ENCODE measurements at places on chromosomes 1 and 21.

DNA sequence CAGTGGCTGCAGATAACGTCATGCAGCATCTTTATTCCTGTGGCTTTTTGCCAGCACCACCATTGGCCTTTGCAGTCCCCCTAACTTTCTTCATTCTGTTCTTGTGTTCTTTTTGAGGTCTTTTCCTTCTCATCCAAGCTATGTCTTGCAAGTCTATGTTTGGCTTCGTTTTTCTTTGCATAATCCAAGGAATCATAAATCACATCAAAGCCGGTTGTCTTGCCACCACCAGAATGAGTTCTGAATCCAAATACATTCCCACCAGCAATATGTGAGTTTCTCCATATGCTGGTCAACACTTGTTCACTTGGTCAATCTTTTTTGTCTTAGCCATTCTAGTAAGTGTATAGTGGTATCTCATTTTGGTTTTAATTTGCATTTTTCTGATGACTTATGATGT lies 70.6 kb upstream of the AK4 start:
- DNase-seq = no peak

DNA sequence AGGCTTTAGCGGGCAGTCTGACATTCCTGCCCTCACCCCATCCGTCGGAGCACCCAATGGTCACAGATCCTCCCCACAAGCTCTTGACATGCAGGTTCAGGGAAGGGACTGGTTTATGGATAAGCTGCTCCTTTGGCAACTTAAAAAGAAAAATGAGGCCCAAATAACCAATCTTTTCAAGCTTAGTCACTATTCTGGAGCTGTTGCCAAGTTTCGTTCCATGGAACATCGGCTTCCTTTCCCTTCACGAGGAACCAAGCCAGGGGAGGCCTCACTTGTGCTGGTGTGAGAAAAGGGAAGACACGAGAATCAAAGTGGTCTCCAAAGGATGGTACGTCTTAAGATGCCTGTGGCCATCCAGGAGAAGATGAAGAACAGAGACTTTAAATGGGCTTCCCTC lies 46.1 kb upstream of the LPAR3 start:
- DNase-seq = no peak

DNA sequence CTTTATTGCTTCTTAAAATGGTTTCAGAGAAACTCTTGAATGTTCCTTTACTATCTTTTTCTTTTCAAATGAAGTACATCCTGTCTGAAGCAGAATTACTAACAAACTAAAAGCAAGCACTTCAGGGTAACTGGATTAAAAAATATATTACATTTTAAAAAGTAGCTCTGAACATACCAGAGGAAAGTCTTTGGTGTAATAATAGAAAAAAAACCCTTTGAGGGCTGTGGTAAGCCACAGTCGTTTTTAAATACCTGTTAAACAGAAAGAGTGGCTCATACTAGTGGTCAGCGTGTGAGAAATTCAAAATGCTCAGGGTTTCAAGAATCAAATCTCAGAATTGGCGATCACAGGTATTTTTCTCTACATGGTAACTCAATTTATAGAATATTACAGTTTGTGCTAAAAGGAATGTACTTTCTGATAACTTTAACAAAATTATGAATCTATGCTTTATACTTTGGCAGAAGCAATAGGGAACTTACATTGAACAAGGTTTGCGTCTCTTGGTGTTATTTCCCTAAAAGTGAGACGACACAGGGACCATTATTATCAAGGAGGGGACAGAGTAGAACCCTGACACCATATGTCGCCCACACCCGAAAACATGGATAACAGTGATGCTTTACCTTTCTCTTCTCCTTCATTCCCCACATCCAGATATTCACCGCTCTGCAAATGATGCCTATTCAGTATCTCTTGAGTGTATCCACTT lies 97.0 kb upstream of the DPH5 start:
- DNase-seq = no peak

DNA sequence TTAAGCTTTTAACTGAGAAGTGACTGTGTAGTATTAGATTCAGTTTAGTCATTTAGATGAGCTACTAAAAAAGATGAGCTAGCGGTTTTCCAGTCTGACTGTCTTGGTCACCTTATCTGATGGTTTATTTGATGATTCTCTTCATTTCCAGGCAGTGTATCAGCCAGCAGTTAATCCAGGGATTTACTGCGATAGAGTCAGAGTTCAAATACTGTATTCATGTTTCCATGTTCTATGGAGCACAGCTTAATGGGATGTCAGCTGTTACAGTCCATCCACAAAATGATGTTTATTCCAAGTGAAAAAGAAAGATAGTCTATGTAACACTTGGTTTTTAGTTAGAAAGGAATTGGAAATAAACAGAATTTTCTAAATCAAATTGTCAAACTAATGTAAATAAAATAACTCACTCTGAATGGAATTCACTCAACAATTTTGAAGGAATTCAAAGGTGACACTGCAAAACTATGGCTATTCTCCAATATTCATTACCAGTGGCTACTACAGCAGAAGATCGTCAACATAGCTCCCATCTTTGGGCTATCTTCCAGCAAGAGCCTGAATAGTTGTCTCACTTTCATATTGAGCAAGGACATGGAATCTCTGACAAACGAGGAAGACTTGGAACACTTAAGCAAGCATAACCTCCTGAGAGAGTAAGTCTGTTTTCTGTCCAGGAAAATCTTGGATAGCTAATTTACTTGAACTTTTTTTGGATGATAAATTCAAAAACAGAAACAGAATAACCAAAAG lies 54.6 kb upstream of the DPT start:
- DNase-seq = no peak

DNA sequence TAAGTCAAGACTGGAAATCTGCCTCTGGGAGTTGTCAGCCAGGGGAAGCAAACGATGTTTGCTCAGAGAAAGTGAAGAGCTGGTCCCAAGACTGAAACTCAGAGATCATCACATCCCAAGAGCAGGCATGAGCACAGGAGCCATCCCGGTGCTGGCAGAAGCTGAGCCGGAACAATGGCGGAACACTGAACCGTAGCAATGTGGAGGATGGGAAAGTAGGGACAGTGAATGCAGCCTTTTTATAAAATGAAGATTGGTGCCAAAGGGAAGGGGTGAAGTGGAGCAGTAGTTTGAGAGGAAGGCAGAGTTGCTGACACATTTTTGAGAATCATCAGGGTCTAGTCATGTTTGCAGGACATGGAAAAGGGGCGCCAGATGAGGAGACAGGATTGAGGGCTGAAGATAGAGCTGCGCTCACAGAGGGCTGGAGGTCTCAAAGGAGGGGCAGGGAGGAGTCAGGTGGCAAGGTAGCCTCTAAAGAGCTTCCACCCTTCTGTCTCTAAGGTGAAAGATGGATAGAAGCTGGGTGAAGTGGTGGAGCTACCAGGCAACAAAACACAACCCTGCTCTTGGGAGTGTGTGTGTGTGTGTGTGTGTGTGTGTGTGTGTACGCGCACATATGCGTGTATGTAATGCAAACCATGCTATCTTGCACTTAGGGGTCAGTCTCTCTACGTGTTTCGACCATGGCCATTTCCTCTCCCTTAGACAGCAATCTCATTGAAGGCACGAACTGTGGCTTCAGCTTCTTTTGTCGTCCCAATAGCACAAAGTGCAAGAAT lies 94.3 kb upstream of the IRF2BP2 start:
- no peak for DNase-seq

GRCh38 chr21:34594566-34595234 lies 20.2 kb downstream of the RCAN1 start:
- no peak for DNase-seq

DNA sequence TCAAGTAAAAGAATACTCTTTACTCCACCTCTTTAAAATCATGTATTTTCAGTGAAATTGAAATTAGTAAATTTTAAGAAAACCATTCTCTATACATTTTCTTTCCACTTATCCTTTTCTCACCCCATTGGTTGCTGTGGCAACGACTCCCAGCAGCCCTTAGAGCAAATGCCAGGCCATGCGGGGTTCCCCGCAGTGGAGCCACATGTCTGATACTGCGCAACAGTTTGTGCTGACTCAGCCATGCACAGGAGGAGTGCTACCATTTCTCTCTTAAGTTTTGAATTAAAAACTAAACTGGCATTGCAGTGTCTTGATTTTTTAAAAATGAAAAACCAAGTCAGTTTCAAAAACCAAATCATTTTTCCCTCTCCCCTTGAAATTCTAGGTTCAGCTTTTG lies 214.1 kb upstream of the L1TD1 start:
- DNase-seq = no peak

- no peak for DNase-seq
Observed at GRCh38 chr1:9586147-9586766, 2.5 kb upstream of the TMEM201 start.

GRCh38 chr1:18548643-18549042 lies 67.9 kb downstream of the KLHDC7A start:
- no peak for DNase-seq

GRCh38 chr21:20999659-21000058 lies 1.4 kb downstream of the NCAM2 start:
- DNase-seq = peak; percentile 55

DNA sequence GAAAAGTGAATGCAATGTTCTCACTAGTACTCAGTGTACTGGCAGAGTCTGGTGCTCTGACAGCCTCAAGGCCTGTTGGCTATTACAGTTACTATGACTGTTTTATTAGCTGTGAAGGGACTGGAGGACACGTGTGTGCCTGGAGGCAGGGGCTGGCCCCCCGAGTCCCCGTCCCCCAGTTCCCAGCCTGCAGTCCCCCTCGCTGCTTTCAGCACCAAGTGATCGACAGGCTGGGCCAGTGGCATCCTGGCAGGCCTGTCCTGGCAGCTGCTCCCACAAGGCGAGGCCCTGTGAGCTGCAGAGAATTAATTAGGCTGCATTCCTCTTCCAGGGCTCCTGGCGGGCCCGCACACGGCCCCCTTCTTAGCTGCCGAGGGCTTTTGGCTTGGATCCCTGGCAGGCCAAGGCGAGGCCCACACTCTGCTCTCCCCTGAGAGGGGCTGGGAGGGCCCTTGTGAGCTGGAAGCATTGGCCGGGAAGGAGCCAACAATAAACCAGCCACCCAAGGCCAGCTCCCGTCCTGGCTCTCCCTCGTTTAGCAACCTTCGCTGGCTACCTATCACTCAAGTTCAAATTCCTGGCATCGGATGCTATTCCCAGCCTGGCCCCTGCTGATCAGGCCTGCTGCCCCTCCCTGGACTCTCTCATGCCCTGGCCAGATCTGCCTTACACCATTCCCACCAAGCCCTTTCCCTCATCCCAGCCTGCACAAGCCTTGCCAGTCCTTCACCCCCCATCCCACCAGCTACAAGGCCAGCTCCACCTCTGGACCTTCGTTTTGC lies 9.8 kb downstream of the EDN2 start:
- DNase-seq = no peak

DNA sequence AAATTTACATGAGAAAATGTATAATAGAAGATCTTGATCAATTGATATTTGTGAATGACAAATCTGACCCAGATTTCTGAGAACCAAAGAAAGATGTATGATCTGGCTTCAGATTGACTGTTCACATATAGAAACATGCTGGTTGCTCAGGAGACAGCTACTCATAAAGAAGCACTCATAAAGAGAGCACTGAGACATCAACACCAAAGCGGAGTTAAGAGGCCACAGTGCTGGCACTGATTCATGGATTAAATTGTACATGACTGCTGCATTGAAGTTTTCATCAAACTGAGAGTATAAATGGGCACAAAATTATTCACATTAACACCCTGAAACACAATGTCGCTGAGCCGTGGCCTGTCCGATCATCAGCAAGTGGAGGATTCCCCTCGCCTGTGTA lies 46.2 kb downstream of the SH3GLB1 start:
- DNase-seq = no peak

GRCh38 chr1:211359876-211360275 lies 33.2 kb downstream of the TRAF5 start:
- no peak for DNase-seq

DNA sequence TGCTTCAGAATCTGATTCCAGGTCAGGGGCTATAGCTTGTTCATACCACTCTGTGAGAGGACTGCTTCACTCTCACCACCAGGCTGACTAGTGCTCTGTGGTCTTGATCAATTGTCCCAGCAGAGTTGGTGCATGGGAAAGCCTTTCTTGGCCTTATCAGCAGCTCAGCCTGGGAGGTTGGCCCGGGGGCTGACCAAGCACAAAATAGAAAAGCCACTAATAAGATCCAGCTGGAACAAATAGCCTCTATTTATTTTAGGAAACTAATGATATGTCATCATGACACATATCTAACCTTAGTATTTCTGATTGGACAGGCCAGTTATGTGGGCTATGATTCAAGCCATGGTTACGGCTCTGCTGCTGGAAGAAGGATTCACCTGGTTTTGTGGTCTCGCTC lies 134.2 kb downstream of the GDAP2 start:
- no peak for DNase-seq

DNA sequence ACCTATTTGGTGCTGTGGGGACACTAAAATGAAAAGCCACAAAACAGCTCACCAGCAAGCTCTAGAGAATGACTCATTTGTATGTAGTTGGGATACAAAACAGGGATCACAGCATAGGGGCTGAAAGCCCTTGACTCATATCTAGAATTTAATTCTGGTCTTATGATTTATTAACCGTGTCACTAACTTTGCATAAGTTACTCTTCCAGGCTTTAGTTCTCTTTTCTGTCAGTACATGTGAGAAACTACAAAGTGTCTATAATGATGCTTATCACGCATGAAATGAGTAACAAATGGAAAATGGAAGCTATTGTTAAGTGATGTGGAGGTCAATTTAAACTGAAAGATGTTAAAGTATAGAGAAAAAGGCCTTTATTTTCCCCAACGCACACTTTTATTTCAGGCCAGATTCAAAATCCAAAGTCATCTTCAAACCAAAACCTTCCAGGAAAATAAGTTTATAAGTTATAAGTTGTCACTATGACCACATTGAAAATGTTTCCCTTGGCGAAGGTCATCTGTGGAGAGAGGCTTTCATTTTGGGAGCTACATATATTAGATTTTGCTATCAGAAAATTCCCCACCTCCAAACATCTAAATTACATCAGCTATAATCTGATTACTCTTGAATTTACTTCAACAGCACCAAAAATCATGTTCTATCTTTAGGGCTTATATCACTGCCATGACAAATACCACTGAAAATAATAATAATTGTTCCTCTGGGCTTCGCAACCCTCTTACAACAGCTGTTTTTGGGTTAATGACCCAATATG lies 430.5 kb downstream of the MRPL39 start:
- DNase-seq = peak; percentile 84

DNA sequence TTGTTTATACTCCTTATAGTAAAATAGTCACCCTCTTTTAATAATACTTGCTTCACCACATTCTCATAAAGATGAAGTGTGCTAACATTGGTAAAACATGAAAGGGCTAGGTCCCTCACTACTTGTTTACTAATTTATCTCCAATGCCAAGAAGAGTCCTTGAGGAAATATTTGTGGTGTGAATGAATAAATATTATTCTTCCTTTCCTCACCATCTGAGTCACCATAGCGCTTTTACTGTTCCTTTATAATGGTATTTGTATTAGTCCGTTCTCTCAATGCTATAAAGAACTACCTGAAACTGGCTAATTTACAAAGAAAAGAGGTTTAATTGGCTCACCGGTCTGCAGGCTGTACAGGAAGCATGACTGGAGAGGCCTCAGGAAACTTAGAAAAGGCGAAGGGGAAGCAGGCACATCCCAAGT lies 222.8 kb upstream of the ZRANB2 start:
- DNase-seq = no peak

All from MV-4-11 (cell line).